Calu3 (cell line): ENCODE measurements at places on chromosomes 1 and 21. TPM values are rescaled to one million over a fixed set of nuclear protein-coding genes. Genes with fewer than 3 reads are reported as not detected.

PARP1 gene
- 123 and 136 TPM in 2 replicates for total RNA-seq

SLC5A9 gene
- 0.87 and 1.1 TPM in 2 replicates for total RNA-seq

DYNLT5 gene
- not detected in 2 replicates for total RNA-seq

OR2L2 gene
- 0.21 TPM in 1 of 2 replicates, not detected in the other for total RNA-seq

PROK1 gene
- not detected in 2 replicates for total RNA-seq

KCNN3 gene
- 0.27 TPM in 1 of 2 replicates, not detected in the other for total RNA-seq
